ENCODE measurements at places on chromosomes 16 and 17.

DNA sequence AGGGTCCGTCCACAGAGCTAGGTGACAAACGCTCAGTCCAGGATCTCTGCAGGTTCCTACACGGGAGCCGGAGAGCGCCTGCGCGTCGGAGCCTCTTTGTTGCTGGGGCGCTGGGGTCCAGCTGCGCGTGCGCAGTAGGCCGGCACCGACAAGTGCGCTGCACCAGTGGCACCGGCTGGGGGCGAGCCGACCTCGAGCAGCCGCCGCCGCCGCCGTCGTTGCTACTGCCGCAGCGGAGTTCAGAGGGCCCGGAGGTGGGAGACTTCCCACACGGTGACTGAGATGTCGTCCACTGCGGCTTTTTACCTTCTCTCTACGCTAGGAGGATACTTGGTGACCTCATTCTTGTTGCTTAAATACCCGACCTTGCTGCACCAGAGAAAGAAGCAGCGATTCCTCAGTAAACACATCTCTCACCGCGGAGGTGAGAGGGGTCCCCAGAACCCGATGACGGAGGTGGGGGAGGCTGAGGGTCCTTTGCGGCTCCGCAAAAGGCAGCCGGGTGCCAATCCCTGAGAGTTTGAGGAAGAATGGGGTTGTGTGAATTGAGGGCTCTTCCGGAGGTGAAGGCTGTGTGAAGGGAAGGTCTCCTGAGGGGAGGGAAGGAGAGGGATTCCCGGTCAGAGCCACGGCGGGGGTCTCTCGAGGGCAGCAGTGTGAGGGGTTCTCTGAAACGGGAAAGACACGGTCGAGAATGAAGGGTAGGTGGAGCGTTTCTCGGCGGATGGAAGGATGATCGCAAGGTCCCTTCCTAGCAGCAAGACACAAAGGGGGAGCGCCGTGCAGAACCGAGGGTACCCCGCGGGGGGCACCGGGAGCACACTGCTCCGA lies at the start of gene GDPD1:
TSS of gene GDPD1 (plus strand) at position 184 of the 831 bp plus-strand sequence. CDS start at position 283, 99 bp downstream.
- peak; percentile 89 for DNase-seq

DNA sequence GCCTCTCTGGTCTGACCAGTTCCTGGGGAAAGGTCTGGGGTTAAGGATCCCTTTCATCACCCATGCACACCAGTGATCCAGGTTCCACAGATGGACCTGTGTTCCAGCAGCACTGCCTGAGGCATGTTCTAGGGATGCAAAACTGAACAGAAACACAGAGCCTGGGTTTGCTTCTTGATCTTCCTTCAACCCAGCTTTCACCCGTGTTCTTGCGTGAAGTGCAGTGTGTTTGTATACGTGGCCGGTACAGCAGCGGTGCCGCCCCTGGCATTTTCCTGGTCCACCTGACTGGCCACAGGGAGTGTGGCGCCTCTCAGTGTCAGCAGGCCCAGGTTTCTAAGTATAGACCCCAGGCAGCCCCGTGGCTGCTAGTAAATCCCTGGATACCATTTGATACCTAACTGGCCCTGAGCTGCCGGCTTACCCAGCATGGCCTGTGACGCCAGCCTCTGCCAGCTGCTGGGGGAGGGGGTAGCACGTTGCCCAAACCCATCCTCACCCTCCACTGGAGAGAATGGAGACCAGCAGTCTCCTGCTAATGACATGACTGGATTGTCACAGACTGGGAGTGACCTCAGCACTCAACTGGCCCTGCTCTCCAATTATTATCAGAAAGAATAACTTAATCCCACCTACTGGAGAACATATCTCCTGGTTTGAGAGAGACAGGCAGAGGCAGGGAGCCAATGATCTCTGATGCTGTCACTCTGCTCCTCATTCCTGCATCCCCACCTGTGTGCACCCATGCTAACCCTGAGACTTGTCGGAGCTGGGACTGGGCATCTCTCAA lies 59.2 kb upstream of the LGALS9 start:
- DNase-seq = no peak

DNA sequence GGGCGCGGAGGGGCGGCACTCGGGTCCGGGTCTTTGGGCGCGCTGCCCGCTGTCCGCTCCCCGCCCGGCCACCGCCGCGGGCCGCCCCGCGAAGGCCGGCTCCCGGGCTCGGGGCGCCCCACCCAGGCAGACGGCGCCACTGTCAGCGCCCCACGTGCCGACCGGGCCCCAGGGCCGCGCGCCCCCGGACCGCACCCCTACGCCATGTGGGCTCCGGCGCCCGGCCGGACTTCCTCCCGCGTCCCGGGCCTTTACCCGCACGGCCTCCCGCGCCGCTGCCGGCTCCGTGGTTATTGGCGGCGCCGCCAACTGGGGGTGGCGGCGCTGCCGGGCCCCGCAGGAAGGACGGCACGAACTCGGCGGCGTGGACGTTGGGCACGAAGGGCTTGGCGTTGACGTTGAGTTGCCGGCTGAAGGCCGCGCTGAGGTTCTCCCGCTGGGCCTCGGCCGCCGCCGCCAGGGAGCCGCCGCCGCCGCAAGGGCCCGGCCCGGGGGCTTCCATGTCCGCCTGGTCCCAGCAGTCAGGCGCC lies 577 bp downstream of the GSPT1 start:
- no peak for DNase-seq

DNA sequence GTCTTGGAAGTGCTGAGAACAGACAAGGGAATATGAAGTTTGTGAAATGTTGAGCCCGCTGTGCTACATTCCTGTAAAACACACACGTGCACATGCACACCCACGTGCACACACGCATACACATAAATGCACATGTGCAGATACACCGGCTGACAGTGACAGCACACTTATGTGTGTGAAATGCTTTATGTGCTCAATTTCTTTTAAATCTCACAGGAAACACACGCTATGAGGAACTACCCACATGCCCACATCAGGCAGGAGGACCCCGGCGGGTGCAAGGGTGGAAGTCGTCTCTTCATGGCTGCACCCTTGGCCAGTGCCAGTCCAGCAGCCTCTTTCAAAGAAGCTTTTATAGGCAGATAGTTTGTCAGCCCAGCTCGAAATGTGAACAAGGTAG lies 561 bp upstream of the WFDC1 start:
- DNase-seq = no peak

DNA sequence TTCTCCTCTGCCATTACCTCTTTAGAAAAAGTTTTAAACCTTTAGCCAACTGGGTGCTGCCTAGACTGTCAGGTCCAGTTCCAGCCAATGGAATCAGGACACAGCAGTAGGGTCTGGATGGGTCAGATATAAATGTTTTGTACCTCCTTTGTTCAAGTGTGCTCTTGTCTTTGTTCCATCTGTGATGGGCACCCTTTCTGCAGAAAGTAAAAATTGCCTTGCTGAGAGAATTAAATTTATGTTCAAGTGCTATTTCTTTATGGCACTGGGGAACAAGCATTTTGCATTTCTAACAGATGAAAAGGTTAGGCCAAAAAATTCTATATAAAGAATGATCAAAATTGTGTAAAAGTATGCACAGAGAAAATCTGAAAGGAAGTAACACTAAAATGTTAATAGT lies 5.2 kb upstream of the HP start:
- DNase-seq = no peak

DNA sequence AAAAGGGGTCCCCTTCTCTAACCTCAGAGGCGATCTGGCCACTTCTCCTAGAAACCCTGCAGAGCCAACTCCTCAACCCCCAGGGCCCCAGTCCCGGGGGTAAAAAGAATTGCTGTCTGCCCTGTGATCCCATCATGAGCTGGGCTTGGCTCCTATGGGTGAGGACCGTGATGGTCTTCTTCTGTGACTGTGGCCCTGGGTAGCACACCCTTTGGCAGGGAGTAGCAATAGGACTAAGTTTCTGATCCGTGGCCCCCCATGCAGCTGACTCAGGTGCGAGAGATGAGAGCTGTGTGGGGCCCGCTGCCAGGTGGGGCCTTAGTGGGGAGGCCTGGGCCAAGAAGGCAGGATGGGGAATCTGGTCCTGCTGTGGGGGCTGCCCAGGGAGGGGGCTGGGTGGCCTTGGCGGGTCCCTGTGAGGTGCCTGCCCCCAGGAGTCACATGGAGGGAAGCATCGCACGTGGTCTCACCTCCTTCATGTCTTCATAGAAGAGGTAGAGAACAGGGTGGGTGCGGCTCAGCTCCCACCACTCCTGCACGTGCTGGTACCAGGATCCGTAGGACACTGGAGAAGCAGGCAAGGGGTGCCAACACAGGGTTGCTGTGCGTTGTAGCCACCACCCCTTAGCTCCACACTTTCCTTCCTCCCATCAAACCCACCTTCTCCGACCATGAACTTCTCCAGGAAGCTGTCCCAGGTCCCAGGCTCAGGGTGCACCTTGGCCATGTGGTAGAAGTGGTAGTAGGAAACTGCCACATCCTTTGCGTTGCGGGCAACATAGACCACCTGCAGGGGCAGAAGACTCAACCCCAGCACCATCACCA lies 3.3 kb downstream of the SULT1A1 start:
- no peak for DNase-seq

DNA sequence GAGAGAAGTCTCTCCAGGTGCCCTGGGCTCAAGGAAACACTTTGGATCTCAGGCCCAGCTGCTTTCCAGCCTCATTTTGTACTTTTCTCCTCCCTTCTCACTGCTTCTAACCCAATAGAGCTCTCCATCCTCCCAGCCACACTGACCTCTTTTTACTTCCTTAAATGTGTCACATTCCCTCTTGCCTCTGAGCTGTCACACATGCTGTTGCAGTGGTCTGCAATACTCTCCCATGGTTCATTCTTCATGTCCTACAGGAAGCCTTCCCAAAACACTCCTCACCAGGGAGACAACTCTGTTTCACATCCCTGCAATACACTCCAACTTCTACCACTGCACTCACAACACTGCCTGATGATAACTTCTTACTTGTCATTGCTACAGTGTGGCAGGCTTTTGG lies 242.1 kb upstream of the DYNLRB2 start:
- DNase-seq = no peak

GRCh38 chr17:56165072-56165641 lies 11.9 kb downstream of the ANKFN1 start:
- no peak for DNase-seq

DNA sequence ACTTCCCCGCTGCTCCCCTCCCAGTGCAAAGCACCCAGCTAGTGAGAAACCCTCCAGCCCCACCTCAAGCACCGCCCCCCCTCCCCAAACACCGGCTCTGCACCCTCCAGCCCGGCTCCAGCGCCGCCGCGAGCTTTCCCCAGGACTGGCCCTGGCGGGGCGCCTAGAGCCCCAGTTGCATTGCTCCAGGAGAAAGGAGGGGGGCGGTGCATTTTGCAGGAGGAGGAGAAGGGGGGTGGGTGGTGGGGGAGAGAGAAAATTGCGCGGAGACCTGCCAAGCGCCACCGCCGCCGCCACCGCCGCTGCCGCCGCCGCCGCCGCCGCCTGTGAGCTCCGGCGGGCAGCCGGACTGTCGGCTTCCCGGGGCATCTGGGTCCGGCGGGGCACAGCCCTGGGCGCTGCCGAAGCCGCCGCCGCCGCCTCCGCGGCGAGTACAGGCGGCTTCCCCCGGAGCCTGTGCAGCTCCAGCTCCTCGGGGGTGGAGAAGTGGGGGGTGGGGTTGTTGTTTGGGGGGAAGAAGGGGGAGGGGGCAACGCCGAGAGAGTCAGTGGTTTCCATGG lies 333 bp upstream of the NOG start:
- DNase-seq = no peak

Data from HCT116 (cell line).